ENCODE measurements at places on chromosomes 13 and 19. TPM values are rescaled to one million over a fixed set of nuclear protein-coding genes. Genes with fewer than 3 reads are reported as not detected.

The OR4F17 gene
- not detected for total RNA-seq

The ZNF296 gene
- total RNA-seq = 0.45 TPM

The FGF14 gene
- total RNA-seq = 1.4 TPM

DNA sequence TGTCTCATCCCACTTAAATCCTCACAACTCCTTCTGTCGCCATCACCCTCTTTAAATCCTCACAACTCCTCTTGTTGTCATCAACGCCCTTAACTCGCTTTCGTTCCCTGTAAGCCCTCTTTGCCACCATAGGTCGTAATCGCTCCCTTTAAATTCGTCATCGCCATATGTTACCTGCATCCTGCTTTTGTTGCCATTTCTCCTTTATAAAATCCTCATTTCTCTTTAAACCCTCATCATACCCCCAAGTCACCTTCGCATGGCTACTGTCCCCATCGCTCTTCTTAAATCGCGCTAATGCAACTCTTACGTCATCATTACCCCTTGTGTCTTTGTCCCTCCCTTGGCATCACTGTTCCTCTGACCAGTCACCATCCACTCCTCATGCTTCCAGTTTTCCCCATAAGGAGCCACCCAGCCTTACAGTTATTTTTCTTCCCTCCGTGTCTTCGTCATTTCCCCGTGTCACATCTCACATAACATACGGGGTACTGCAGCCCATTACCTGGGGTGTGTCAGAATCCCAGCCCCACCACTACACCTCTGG, 539 bp downstream of the PLD3 start:
- no peak for DNase-seq

DNA sequence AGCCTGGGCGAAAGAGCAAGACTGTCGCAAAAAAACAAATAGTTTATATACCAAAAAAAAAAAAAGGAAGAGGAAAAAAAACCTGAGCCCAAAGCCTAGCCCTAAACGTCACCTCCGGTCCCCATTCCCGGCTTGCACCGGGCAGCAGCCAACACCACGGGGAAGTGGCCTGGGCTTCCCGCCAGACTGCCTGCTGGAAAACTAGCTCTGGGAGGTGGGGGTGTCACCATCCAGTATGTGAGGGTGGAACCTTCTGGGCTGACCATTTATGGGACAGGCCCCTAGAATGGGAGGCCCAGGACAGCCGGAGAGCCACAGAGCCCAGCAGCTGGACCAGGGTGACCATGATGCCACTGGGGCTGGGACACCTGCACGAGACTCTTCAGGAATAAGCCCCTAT, 37.3 kb downstream of the IL12RB1 start:
- DNase-seq = peak; percentile 90

The CGB5 gene
- not detected for total RNA-seq

GRCh38 chr19:402786-403185, 6.2 kb downstream of the C2CD4C start:
- peak; percentile 10 for DNase-seq

DNA sequence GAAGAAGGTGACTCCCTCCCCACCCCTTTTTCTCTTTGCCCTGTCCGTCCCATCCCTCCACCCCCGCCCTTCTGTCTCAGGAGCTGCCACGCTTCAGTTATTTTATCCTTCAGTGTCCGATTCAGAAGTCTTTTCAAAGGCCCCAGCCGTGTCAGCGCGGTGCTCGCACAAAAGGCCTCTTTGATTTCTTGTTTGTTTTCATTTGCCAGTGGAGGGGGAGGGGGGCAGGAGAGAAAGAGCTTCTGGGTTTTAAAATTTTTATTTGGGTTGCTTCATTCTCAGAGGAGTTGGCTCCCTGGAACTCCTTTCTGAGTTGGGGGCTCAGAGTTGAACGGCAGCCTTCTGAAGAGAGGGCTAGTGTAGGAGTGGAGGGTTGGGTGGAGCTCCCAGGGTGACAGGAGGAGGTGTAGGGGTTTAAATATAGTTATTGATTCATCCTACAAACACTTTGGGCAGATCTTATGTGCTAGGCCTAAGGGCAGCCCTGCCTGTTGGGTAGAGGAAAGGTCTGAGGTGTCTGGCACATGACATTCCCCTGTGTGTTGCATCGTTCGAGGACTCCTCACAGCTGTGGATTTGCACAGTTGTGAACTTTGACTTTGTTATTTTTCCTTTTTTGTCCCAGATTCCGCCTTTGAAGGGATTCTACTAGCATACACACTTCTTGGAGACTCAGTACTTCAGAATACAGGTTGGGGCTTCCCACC, 36.8 kb downstream of the NFIX start:
- DNase-seq = no peak

The ZNF667 gene
- total RNA-seq = 12.3 TPM

GRCh38 chr13:23776698-23777574, 112.3 kb downstream of the MIPEP start:
- DNase-seq = no peak

DNA sequence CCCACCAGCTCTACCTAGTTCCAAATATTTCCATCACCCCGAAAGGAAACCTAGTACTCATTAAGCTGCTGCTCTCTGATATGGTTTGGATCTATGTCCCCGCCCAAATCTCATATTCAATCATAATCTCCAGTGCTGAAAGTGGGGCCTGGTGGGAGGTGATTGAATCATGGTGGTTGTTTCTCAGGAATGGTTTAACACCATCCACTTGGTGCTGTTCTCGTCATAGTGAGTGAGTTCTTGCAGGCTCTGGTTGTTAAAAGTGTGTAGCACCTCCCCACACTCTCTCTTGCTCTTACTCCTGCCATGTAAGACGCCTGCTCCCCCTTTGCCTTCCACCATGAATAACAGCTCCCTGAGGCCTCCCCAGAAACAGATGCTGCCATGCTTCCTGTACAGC, 43.4 kb upstream of the MED4 start:
- no peak for DNase-seq

GRCh38 chr13:61086087-61086486, 329.6 kb downstream of the PCDH20 start:
- no peak for DNase-seq

The KLK3 gene
- total RNA-seq = not detected

GRCh38 chr13:110478405-110479214, 82.9 kb downstream of the RAB20 start:
- no peak for DNase-seq

The KLK7 gene
- total RNA-seq = 5.5 TPM

DNA sequence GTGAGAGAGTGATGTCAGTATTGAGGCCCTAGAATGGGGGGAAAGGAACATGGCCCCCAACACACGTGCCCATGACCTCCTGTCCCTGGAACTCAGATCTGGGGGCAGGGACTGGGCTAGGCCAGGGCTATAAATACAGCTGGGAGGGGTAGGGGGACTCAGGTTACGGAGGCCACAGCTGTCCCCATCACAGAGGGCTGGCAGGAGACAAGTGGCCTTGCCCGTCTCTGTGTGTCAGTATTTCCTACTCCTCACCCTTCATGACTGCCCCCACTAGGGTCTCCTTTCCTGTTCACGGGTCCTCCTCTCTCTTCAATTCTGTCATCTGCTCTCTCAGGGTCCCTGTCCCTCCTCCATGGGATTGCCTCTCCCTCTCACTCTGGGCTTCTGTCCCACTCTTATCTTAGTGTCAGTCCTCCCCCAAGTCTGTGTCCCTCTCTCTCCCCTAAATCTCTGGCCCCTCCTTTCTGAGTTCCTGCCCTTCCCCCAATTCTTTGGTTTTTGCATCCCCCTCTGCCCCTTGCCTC, 687 bp upstream of the HRC start:
- DNase-seq = no peak

DNA sequence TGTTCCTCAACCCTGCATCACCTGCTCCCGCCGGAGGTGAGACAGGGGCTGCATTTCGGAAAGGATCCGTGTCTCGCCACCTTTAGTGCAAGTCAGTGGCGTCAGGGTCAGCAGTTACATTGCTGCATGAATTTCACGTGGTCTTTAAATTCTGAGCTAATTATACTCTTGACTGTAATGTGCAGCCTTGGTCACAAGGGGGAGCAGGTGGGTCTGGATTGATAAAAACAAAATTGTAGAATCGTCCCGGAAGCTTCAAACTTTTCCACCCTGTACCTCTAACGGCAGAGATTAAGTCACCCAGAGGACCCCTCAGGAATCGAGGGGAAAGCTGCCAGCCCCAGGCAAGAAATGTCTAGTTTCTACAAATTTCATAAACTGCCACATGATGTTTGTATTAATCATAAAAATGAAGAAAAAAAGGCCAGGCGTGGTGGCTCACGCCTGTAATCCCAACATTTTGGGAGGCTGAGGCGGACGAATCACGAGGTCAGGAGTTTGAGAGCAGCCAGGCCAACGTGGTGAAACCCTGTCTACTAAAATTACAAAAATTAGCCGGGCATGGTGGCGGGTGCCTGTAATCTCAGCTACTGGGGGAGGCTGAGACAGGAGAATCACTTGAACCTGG, 20.2 kb downstream of the BBC3 start:
- DNase-seq = peak; percentile 89

DNA sequence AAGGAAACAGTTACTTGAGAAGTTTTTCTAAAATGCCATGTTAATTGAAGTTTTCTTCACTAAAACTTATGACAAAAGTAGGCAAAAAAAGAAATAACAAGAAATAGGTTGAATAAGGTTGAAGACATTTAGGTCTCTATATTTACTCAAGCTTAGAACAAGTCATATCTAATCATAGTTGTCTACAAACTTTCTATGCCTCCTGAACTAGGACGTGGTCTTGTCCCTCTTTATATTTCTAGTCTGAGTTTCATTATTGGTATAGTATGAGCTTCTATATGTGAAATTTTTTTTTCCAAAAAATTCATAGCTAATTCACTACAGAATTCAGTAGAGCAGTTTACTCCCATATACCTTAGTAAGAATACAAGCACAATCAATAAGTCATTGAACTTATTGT, 836.4 kb downstream of the SLITRK6 start:
- no peak for DNase-seq

DNA sequence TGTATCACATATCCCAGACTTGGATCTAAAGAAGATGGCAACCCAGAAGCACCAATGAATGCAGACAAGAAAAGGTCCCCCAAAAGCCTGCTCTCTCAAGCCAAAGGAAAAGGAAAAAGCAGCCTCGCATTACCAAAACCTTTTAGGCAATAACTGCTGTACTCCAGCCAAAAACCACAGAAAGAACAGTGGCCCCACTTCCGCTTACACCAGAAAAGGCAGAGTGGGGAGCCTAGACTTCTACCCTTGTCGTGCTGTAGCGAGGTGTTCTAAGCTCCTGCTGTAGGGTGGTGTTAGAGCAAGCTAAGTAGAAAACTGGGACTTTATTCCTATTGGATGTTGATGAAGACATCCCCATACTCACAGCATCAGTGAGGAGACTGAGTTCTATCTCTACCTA, 244.0 kb upstream of the RXFP2 start:
- no peak for DNase-seq

GRCh38 chr13:110989331-110989730, 74.5 kb upstream of the ANKRD10 start:
- DNase-seq = no peak

- DNase-seq = no peak
These were observed 67.5 kb downstream of the STARD13 start for GRCh38 chr13:33218020-33218419.

DNA sequence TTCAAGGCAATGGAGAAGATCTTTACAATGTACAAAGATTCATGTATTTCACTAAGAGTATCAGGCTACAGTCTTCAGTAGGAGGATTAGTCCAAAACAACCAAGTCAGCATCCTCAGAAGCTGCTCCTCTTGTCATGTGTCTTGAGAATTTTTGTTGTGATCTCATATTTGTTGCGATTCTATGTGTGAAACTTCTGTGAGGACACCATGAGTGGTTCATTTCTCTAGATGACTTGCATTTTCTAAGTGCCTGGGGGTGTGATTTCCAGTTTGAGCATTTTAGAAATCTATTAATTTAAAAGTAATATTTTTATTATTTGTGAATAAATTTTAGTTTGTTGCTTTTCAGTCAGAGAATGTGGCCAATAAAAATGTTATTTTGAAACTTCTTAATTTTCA, 94.5 kb downstream of the RAP2A start:
- no peak for DNase-seq

GRCh38 chr19:40305403-40305802, 20.3 kb upstream of the AKT2 start:
- peak; percentile 89 for DNase-seq

- no peak for DNase-seq
These were observed 88.8 kb downstream of the ARHGEF7 start for GRCh38 chr13:111203736-111204389.

DNA sequence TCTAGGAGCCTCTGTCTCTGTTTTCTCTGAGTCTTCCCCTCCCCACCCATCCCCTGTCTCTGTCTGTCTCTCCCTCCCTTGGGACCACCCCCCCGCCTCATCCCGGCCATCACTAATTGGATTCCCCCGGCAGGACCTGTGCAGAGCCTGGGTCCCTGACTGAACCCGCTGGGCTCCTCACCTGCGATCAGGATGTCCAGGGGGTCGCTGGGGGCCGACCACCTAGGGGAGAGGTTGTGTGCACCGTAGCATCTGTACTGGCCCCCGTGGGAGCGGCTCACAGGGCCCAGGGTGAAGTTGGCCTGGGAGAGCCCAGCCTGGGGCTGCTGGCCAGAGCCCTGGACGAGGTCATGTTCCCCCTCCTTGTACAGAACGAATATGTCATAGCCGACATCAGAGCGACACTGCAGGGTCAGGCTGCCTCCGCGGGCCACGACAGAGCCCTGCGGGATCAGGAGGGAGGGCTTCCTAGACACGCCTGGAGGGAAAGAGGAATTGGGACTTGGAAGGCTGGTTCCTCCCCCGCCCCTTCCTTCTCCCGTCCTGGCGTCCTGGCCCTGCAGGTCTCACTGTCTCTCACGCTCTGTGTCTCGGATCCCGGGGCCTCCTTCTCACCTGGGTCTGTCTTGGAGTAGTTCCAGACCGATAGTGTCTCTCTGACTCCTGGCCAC, 1.8 kb downstream of the LILRB5 start:
- DNase-seq = no peak

GRCh38 chr13:40109351-40109844, 453.9 kb downstream of the COG6 start:
- no peak for DNase-seq

GRCh38 chr13:112249644-112250610, 126.2 kb upstream of the SPACA7 start:
- peak; percentile 38 for DNase-seq

- no peak for DNase-seq
These were observed 472.3 kb downstream of the KLF12 start for GRCh38 chr13:73661687-73662425.

DNA sequence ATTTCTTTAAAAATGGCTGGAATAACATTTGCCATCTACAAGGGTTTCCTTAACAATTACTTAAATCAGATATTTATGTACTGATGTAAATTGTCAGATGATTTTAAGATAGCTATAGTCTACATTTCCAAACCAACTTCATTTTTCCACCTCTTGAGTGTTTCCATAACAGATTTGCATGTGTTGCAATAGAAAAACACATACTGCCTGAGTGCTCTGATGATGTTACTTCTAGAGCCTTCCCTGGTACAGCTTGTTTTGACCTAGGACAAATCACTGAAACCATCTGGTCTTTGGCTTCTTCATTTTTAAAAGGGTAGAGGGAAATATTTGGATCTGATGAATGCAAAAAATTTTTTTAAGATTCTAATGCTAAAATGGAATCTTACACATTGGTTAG, 245.9 kb downstream of the PCDH9 start:
- DNase-seq = no peak

- no peak for DNase-seq
These were observed 157.0 kb downstream of the KLF5 start for GRCh38 chr13:73215823-73216222.

Measured in sciatic nerve (tissue), 2 donors.